LHCN-M2 (cell line): ENCODE measurements at places on chromosomes 12 and 14. TPM values are rescaled to one million over a fixed set of nuclear protein-coding genes. Genes with fewer than 3 reads are reported as not detected.
A peak's percentile ranks its signal among the peaks of the same experiment; 100 is the strongest.

HCAR3 gene
- not detected in 2 replicates for total RNA-seq

GZMB gene
- total RNA-seq, result not detected in 2 replicates

GTF2H3 gene
- 40.0 and 46.2 TPM in 2 replicates for total RNA-seq

C12orf56 gene
- total RNA-seq, result 0.11 and 1.1 TPM in 2 replicates

MFAP5 gene
- total RNA-seq, result 22.7 and 25.8 TPM in 2 replicates

DNA sequence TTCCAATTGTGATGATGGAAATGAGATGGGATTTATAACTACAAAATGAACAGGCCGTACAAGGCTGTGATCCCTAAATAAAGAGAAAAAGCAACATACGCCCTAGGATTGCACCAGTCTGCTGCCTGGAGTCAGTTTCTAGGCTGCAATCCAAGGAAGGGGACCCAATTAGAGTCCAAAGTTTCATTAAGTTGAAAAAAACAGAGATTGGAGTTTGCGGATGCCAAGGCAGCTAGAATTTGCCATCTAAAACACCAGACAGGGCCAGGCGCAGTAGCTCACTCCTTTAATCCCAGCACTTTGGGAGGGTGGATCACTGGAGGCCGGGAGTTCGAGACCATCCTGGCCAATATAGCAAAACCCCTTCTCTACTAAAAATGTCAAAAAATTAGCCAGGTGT lies 661.0 kb downstream of the RPS29 start:
- no peak for DNase-seq

- DNase-seq, result no peak
These were observed 7.9 kb downstream of the MAPK1IP1L start for GRCh38 chr14:55059333-55059732.

DNA sequence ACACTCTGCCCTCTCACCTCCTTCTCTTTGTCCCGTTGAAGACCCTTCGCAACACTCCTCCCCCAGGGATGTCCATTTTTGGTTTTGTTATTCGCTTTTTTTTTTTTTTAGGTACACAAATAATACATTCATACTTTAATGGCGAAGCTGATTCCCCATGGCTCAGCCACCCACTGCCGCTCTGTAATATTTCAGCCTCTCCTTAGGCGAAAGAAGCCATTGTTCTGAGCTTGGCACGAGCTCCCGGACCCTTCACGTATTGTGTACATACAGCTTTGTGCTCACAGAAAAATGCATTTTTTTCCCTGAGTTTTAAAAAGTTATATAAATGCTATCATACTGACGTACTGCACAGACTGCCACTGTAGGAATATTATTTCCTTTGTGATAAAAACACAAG lies 115.0 kb downstream of the TMEM132C start:
- no peak for DNase-seq

DNA sequence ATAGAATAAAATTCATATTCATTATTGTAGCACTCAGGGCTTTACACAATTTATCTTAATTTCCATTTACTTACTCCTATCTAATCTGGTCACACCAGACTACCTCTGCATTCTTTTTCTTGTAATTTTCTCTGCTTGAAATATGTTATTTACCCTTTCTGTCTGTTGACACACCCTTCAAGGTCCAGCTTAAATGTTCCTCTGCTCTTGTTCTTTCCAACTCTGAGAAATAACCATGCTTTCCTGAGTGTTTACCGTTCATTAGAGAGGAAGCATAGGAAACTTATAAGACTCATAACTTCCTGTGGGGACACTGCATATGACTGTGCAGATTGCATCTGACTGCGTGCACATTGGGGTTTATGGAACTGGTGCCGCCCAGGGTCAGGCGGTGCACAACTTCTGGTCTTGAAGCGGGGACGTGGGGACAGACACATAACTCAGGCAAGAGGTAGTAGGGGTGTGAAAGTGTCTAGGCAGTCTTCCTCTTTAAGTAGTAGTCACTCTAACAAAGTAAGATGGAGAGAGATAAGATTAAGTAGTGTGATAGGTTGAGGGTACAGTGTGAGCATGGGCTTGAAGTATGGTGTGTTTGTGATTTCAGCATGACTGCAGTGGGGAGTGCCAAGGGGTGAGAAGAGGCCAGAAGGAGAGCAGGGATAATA lies 42.6 kb upstream of the FOXJ2 start:
- no peak for DNase-seq

DNA sequence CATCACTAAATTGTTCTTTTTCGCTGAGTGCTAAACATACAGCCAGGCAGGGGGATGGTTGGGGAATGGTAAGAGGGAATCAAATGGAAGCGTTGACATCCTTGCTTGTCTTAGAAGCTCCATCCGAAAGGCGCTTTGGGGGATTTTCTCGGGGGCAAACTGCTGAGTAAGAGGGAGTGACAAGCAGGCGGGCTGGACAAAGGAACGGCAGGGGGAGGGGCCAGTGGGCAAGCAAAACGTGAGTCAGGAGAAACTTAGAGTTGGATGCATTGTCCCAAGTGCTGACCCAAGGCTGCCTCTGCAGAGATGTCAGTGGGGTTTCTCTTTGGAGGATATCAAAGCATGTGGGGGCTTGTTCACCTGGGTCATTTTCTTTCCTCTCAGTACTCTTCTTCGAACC lies 480.5 kb downstream of the VRK1 start:
- no peak for DNase-seq

- no peak for DNase-seq
These were observed 62.3 kb downstream of the GCH1 start for GRCh38 chr14:54840336-54840735.

DNA sequence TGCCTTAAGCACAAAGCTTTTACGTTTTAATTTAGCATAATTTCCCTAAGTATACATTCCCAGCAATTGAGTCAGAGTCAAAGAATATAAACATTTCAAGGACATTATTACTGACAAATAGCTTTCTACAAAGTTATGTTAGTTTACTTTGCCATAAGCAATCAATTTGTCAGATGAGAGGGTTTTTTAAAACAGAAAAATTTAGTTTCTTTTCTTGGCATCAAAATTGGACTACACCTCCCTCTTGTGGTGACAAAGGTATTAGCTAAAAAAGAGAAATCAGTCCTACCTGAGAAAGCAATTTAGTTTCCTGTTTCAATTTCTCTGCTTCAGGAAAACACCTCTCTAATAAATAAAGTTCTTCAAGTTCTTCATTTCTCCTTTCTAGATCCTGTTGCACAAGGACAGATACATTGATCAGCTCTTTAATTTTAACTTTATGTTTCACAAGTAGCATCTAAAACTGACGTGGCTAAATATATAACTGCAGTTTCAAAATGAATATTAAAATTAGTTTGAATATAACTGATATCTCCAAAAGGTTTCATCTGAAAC lies 39.9 kb downstream of the DNAI7 start:
- peak; percentile 26 for DNase-seq

DNA sequence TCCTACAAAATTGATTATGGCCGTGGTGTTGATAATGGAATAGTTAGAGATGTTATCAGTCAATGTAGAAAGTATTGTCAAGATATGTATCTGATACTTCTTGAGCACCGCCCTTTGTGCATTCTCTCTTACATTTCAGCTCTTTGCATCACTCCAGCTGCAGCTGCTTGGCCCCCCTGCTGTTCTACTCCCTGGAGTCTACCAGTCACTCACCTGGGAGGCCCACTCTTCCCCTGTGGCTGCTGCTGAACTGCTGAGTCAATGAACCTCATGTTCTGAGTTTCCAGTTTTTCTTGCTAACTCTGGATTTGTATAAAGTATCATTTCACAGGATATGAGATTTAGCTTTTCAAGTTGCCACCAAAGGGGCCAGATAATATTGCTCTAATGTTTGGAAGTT lies 312.8 kb upstream of the SLC16A7 start:
- no peak for DNase-seq

DNA sequence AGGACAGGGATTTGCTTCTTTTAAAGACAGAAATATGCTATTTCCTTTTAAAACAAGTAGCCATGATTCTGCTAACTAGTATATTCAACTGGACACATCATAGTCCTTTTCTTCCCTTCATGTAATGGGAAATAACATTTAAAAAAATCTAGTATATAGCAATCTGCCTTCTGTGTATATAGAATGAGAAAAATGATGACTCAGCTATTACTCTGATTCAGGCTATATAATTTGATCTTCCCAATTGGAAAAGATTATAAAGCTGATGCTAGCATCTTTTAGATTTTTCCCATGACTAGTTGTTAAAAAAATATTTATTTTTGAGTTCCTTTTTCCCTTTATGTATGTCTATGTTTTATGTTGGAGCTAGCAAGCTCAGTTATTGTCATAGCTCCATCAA lies 86.9 kb downstream of the ACSS3 start:
- no peak for DNase-seq

DNA sequence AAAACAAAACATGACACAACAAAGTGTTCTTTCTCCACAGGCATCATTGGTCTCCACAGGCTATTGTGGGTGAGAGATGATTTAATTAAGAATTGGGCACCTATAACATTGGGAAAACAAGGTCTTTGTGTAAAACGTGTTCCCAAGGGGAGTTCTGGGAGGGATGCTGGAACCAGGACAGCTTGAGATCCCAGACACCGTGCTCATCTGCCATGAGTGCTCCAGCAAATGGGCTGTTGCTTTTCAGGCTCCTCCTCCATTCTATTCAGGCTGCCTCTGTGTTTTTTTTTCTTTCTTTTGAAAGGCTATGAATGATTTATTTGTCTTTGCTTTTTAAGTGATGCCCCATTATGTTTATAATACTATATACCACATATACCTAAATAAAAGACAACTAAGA lies 122.4 kb downstream of the DACT1 start:
- no peak for DNase-seq

GRCh38 chr14:91159182-91159581 lies 45.3 kb downstream of the DGLUCY start:
- no peak for DNase-seq

GRCh38 chr14:62847168-62847567 lies 198.1 kb downstream of the KCNH5 start:
- no peak for DNase-seq

GRCh38 chr14:101288436-101289229 lies 272.7 kb upstream of the DIO3 start:
- DNase-seq, result no peak

DNA sequence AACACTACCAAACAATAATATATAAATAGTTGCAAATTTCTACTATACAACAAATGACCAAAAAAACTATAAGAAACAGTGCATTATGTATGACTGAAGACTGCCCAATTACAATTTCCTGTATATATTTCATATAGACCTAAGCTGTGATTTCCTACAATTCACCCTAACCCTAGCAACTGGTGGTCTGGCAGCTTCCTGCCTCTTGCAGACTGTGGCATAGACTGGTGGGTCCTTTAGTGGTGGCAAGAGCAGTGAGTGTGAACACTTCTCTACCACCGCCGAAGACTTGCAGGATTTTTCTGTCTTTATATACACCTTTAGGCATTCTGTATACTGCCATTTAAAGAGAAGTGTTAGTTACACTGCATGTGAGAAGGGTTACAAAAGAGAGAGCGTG lies 43.6 kb upstream of the CMAS start:
- no peak for DNase-seq

- DNase-seq, result peak; percentile 11
These were observed 54.3 kb downstream of the MAP3K9 start for GRCh38 chr14:70754991-70755390.

DNA sequence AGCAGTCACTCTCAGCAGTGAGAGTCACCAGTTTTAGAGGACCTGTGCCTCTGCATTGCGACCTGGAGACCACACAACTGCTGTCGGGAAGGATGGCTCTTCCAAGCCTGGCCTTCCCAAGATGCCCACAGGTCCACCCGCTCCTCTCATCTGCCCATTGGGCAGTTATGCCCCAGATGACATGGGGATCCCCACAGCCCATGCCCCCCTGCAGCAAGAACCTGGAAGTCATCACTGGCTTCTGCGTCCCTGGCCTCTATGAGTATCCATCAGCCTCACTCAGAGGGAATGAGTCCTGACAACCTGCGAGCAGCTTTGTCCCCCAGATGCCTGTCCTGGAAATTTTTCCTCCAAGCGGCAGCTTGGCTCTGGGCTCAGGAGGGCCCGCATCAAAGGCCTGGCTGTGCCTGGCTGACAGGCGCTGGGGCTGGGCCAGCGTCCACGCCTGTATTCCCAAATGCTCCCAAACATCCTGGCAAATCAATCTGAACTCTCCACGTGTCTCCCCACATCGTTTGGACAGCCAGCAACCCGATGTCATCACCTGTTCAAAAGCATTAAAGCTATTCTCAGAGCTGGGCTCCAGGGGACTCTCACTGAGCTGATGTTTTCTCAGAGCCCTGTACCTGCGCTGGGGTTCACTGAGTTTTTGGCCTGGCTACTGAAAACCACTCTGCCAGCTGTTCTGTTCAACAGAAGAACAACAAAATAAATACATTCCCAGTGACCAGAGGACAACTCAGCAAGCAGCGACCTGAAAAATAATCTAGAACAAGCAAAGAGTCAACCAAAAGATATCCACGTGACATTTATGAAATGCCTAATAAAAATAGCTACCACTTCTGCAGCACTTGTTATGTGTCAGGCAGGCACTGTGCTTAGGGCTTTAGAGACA lies 57.8 kb downstream of the CLMN start:
- DNase-seq, result peak; percentile 92

GRCh38 chr14:96038920-96039632 lies at the start of gene C14orf132:
Gene C14orf132, plus strand, starts transcription at chr14:96039362. Its CDS starts 139 bp downstream, at chr14:96039501.
- DNase-seq, result peak; percentile 54
